ENCODE measurements at places on chromosomes 1 and 21.

DNA sequence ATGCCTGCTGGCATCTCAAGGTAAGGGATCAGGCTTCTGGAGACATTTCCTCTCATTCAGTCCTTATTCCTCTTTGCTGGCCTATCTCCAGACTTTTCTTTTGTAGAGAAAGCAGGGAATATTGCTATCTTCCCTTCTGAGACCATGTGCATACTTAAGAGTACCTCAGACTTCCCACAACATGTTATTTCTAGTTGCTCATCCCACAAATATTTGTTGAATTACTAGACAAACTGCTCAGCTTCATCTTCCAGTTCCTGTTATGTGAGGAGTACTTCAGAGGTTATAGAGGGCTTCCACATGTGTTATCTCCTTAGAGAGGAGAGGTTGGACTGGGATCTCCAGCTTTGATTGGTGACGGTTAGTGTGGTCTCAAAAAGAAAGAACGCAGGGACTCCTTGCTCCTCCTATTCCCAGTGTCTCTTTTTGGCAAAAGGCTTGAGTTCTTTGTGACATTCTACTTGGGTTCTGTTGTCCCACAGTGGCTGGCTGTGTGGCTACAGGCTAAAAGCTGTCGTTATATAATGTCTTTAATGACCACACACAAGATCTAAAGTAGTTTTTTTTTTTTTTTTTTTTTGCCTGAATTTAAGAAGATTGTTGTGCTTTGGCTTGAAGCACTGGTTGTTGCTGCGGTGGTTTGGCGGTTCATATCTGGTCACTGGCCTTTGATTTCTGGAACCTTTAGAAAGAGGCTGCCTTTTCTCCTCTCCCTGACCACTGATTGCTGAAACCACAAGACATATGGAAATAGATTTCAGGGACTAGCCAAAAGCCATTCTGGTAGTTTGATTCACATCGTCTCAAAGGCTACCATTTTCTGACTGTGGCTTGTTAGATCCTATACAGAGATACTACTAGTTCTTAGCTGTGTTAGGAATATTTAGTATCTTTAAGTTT is 78.7 kb downstream of the FGGY start:
- no peak for DNase-seq

- DNase-seq = no peak
Observed at GRCh38 chr1:245464290-245464689, 309.5 kb downstream of the KIF26B start.

DNA sequence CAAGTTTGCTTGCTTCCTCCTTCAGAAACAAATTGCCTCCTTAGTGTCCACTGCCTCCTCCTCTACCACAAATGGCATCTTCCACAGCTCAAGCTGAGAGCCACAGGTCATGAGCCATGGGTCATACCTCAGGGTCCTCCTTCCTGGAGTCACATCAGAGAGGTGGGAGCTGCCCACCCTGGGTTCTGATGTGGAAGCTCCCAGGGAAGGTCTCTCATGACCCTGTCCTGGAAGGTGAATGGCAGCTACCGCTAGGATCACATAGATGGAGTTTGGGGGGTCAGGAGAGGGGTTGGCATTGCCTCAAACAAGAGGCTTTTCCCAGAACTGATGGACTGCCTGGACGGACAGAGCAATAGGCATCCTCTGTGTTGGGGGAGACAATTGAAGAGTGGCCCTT is 321.4 kb downstream of the MATN1 start:
- DNase-seq = no peak

DNA sequence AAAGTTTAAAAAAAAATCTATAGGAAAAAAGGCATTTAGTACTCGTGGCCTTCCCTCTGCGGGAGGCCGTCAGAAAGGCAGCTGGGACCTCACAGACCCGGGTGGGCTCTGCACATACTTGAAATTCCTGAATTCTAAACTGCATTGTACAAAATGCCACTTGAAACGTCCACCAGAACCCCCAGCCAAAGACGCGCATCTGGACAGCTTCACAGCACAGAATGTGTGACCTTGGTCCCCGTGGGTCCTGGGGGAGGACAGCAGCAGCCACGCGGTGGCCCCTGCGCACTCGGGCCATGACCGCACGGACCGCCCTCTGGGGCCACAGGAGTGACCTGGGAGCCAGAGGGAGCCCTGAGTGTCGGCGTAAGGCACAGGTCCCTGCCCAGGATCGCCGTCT is 20.6 kb upstream of the MRPS14 start:
- DNase-seq = no peak

GRCh38 chr1:63973005-63973419 is 199.2 kb downstream of the ROR1 start:
- no peak for DNase-seq

DNA sequence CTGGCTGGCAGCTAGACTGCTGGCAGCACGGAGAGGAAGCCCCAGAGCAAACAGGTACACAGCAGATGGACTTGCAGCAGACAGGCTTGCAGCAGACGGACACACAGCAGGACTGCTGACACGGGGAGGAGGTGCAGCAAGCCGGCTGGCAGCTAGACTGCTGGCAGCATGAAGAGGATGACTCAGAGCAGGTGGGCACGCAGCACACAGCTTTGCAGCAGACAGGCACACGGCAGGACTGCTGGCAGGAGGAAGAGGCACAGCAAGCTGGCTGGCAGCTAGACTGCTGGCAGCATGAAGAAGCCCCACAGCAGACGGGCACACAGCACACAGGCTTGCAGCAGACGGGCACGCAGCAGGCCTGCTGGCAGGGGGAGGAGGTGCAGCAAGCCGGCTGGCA is 498 bp downstream of the KRTAP10-2 start:
- no peak for DNase-seq
